ENCODE measurements at places on chromosomes 16 and 17. TPM values are rescaled to one million over a fixed set of nuclear protein-coding genes. Genes with fewer than 3 reads are reported as not detected.

CCL7 gene
- total RNA-seq = not detected

GRCh38 chr17:77943971-77944370 lies 14.5 kb upstream of the TNRC6C start:
- DNase-seq = no peak

- DNase-seq = no peak
These were observed 56.6 kb downstream of the TMEM186 start for GRCh38 chr16:8740775-8741355.

DNA sequence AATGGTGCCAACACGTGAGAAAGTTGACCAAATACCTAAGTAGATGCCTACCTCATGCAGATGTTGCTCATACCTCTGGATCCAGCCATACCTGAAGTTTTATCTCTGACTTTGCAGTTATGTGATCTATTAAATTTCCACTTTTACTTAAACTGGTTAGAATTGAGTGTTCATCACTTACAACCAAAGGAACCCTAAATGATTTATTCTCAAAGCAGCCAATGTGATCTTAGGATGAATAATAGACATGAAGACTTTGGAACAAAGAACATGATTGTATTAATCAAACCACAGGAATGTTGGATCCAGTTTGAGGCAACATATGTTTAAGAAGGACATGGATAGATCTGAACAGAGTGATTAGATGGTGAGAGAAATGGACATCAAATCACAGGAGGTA lies 68.7 kb downstream of the IRX6 start:
- no peak for DNase-seq
